ENCODE measurements at places on chromosomes 2 and 18. TPM values are rescaled to one million over a fixed set of nuclear protein-coding genes. Genes with fewer than 3 reads are reported as not detected.

The PAX8 gene
- under 0.01 TPM for total RNA-seq

The RAD51AP2 gene
- total RNA-seq: 0.16 TPM

The CKAP2L gene
- total RNA-seq: not detected

The HDLBP gene
- 339 TPM for total RNA-seq

GRCh38 chr2:9230881-9231280 lies 24.3 kb downstream of the ASAP2 start:
- no peak for DNase-seq

DNA sequence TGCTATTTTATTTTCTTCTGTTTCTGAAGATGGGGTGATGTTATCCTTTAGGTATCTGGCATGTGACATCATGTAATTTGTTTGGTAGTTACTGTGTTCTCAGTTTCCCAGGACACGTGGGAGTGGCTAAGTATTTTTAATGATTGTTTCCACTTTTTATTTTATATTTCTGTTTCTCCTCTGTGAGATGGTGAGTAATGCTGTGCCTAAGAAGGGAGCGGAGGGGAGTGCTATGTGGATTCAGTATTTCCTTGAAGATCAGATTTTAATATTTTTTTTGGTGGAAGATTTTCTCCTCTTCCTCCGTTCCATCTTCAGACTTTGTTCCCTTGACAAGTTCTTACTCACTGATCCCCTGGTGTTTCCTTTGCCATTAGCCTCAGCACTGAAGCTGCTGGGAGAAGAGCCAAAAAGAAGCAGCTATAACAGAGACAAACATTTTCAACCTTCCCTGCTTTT lies 180.0 kb upstream of the MMADHC start:
- DNase-seq: no peak

DNA sequence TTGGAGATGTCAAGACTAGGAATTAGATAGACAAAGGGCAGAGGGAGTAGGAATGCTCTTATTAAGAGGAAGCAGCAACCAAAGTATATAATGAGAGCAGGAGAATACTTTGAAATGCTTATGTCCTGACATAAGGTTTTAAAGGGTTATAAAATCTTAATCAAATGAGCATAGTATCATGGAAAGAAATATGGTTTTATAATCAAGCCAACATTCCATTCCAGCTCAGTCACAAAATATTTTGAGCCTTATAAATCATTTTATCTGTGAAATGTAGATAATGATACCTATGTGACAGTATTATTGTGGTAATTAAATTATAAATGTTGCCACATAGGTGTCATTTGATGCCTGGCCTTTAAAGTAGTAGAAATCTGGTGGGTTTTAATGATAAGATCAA lies 17.6 kb downstream of the VSNL1 start:
- no peak for DNase-seq

GRCh38 chr2:135265960-135266490 lies 213.9 kb downstream of the RAB3GAP1 start:
- DNase-seq: no peak

DNA sequence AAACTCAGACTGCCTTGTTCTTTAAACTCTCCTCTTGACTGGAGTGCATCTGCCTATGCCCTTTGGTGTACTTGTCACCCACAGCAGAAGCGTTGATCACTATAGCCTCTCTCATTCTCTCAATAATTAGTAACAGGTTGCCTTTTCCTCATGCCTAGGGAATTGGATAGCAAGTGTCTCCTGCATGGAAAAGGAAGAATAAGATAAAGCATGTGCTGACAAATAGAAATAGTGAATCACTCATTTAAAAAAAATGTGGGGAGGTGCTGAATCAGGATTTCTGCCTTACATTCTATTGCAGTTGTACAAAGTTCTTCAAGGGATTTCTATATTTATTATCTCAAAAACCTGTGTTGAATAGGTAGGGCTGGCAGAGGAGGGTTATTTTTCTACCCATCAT lies 323.0 kb downstream of the TXNL1 start:
- no peak for DNase-seq

GRCh38 chr2:42967959-42968674 lies 175.7 kb upstream of the HAAO start:
- no peak for DNase-seq

GRCh38 chr18:5073026-5073944 lies 123.8 kb downstream of the AKAIN1 start:
- no peak for DNase-seq

DNA sequence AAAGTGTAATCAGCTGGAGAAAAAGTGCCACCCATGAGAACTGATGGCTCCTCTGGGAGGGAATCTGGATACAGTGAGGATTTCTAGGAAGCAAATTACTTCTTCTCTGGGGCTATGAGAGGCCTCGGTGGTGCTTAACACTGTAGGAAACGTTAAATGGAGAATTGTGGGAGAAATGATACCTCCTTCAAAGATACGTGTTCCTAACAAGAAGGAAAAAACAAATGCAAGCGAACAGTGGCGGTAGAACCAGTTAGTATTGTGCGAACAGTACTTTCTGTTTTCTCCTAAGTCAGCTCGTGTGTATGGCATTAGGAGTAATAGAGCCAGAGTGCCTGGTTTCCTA lies 587 bp upstream of the MTIF2 start:
- DNase-seq: no peak

GRCh38 chr2:99688699-99689098 lies 198.9 kb upstream of the REV1 start:
- DNase-seq: no peak

Measured in breast epithelium (tissue), 4 donors.